Hematopoietic multipotent progenitor cell (in vitro differentiated cells): ENCODE measurements at places on chromosomes 13 and 19. TPM values are rescaled to one million over a fixed set of nuclear protein-coding genes. Genes with fewer than 3 reads are reported as not detected.

The ZNF555 gene
- 5.9 TPM for total RNA-seq

The LILRA1 gene
- total RNA-seq: 2.7 TPM

The VSTM2B gene
- total RNA-seq: not detected

The ACTL9 gene
- not detected for total RNA-seq

DNA sequence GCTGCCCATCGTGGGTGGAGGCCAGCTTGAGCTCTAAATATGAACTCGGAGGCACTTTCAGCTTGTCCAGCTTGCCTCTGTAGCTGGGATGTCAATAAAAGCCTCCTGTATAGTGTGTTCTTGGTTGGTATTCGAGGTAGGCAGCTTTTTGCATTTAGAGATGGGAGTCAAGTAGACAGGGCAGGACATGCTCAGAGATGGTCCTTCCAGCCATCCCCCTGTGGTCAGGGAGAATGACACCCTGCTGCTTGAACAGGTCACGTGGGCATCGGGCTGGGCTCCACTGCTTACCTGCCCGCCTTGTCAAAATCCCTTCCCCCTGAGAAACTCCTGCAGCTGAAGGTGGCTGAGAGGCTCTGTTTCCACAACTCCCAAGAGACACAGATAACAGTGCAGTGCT, 302.5 kb downstream of the ZNF536 start:
- no peak for DNase-seq

GRCh38 chr13:74662905-74663304, 528.7 kb upstream of the KLF12 start:
- DNase-seq: no peak

DNA sequence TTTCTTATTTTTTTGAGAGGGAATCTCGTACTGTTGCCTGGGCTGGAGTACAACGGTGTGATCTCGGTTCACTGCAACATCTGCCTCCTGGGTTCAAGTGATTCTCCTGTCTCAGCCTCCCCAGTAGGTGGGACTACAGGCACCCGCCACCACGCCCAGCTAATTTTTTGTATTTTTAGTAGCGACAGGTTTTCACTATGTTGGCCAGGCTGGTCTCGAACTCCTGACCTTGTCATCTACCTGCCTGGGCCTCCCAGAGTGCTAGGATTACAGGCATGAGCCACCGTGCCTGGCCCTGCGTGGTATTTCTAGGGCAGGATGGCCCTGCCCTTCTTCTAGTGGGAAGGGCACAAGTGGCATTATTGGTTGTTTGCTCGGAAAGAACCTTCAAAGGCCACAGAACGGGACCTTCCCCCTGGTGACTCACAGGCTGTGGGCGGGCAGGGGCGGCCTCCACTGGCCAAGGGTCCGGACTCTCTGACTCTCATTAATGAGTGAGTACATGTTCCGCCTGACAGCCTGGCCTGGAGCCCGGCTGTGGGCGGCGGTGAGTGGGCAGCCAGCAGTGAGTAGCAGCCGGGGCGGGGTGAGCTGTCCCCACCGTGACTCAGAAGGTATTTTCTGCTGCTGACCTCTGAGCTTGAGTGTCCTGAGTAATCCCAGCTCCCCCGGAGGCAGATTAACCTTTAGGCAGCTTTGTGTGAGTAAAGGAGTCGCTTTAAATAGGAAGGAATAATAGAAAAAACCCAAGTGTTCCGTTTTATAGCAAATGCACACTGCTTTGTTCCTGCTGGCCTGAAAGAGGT, 5.1 kb downstream of the DOT1L start:
- DNase-seq: peak; percentile 89

DNA sequence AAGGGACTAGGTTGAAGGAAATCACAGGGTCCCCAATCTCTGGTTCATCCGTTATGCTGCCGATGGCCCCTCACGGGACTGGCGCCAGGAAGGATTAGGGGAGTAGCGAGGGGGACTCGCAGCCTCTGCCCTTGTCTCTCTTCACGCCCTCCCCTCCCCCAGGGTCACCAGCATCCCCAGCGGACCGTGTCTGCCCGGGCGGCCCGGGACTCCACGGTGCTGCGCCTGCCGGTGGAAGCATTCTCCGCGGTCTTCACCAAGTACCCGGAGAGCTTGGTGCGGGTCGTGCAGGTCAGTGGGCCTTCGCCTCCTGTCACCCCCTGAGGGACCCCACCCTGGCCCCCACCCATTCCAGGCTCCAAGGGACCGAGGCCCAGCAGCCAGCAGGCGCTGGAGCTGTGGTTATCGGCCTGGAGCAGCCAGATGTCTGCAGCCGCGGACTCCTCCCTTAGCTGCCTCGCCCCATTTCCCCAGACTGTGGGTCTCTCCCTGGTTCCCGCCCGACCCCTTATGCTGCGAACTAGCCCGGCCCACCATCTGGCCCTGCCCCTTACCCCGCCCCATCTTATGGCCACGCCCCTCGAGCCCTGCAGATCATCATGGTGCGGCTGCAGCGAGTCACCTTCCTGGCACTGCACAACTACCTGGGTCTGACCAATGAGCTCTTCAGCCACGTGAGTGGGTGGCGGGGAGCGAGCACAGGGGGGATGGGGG, 5.4 kb downstream of the PNPLA6 start:
- no peak for DNase-seq

- no peak for DNase-seq
Measured at GRCh38 chr19:1140272-1141027, 33.6 kb downstream of the SBNO2 start.

DNA sequence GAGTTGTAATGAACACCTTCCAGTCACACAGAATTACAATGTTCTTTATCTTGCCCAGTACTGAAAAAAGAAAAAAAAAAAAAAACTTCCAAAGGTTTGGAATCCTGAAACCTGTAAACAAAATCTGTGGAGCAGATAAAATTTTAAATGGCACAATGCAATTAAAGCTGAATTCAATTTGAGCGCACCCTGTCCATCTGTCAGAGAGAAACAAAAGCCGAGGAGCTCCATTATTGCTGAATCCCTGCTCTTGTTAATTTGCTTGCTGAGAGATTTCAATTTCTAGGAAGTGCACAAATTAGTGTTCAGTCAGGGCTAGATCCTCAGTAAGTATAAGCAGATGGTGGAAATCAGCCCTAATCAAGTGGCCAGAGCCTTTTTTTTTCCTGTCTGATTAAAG, 65.2 kb downstream of the DACH1 start:
- DNase-seq: no peak

DNA sequence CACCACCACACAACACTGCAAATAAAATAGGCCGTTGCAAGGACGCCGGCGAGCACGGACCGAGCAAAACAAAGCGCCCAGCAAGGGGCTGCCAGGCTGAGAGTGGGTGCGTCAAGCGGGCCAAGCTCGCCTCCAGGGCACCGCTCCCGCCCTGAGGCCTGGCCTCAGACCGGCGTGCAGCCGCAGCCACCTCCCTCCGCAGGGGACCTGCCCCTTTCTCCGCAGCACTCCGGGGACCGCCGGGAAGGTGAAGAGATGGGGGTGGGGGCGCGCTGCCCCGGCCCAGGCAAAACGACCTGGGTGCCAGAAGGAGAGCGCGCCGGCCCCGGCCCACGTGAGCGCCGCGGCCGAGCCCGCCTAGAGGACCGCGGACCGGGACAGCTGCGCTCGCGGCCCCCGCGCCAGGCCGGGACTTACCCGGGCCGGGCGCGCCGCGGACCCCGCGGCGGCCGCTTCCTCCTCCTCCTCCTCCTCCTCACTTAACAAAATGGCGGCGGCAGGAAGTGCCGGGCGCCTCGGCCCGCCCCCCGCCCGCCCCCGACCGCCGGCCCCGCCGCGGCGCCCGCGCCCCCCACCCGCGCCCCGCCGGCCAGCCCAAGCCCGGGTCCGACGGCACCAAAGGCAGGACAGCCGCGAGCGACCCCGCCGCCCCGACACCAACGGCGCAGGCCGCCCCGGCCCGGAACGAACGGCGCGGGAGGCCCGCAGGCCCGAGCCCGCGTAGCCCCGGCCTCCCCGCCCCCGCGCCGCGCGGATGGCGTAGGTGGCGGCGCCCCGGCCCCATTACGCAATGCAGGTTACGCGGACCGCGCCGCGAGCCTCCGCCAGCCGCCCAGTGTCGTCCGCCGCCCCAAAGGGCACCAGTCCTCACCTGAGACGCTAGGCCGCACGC, 674 bp downstream of the BRD4 start:
- DNase-seq: peak; percentile 58

DNA sequence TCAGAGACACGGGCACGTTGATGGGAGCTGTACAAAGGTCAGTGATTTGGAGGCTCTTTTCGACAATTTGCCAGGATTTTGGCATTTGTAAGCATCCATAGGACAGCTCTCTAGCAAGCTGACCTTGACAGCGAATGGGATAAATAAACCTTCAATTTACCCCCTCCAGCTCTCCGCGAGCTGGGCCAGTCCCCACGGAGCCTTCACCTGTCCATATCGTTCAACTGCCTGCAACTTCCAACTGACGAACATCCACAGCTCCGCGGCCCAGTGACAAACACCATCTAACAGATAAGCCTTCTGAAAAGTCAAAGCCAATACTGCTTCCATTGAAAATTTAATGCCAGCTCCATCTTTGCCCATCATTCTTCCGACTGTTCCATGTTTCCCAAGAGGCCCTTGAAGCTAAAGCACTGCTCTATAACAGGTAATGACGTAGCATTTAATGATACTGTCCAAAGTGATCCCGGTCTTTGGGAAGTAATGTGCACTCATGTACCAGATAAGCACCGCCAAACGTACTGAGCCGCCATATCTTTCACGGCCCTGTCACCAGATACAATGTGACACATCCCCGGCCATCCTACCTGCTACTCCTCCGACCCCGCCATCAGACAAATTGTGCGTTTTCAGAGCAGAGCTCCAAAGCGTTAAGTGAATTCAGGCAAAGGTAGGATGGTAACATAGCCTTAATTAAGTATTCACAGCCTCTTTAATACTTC, 365.3 kb upstream of the ZNF507 start:
- DNase-seq: no peak
